ENCODE measurements at places on chromosomes 4 and X.

DNA sequence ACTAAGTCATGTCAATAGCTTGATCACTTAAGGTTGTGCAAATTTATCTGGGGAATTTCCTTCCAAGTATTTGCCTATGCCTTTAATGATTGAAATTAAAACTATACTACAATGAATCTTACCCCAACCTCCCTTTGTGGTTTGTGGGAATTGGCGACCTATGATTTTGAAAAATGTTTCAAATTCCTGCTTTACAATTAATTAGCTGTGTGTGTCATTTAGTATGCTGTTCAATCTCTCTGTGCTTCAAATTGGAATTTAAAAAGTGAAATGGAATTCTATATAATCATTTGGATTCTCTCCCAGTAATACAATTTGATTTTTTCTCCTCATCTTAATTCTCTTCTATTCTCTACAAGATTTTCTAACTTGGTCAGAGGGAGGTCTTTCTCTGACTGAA, 2319.5 kb downstream of the ARAP2 start:
- no peak for DNase-seq

GRCh38 chrX:109049903-109050302, 313.5 kb upstream of the IRS4 start:
- no peak for DNase-seq

DNA sequence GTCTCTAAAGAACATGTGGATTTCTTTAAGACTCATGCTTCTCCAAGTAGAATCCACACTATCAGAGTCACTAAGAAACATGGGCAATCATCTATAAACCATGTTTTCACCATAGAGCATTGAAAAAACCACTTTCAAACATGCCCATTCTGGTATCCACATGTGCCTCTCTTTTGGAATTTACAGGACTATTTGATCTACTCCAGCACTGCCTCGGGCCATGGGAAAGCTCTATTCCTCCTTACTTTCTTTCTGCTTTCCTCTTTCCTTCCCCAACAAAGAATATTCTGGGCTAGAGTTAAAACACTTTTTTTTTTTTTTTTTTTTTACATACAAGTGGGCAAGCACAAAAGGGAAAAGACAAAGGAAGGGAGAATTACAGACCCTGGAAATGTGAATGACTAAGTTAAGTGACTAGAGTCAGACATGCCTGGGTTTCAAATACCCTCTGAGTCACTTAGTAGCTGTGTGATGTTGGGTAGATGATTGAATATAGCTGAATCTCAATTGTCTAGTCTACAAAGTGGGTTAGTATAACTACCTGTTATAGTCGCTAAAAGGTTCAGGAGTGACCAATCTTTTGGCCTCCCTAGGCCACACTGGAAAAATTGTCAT, 847.7 kb upstream of the INTU start:
- DNase-seq: no peak

GRCh38 chr4:79856196-79856595, 216.8 kb downstream of the ANTXR2 start:
- no peak for DNase-seq

DNA sequence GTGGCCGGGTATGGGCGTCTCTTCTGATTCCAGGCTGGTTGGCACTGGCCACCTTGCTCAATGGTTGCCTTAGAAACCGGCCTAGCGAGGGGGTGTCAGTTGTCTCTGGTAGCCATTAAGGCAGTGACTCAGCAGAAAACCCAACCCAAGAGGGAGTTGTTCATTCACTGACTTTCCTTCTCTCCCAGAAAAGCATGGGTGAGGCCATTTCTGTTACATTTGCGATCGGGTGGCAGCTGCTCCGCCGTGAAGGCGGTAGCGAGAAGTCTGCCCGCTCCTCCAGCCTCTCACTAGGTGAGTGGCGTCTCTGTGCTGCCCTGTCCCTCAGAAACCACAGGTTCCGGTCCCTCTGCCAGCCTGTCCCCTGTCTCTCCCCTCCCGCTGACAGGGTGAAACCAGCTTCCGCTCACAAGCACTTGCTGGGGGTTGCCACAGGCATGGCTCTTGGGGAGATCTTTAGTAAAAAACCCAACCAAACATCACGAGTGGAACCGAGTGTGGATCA, 17.4 kb downstream of the IRAK1 start:
- DNase-seq: peak; percentile 27

- DNase-seq: no peak
These were observed 31.7 kb upstream of the MXRA5 start for GRCh38 chrX:3378156-3378555.

- DNase-seq: no peak
These were observed 98.8 kb upstream of the STX18 start for GRCh38 chr4:4640692-4641091.

- no peak for DNase-seq
These were observed 19.5 kb upstream of the C4orf54 start for GRCh38 chr4:99677161-99677560.

GRCh38 chr4:81343536-81343935, 128.2 kb downstream of the RASGEF1B start:
- DNase-seq: no peak

Data from NCI-H748 treated with DMSO at 0.1 percent for 48 hours (cell line).